Kidney (tissue), 22 donors: ENCODE measurements at places on chromosomes 5 and 9.

GRCh38 chr5:176863041-176863764 lies 35.9 kb downstream of the HK3 start:
- DNase-seq = peak; percentile 53

GRCh38 chr5:36720688-36721087 lies 114.3 kb downstream of the SLC1A3 start:
- no peak for DNase-seq

DNA sequence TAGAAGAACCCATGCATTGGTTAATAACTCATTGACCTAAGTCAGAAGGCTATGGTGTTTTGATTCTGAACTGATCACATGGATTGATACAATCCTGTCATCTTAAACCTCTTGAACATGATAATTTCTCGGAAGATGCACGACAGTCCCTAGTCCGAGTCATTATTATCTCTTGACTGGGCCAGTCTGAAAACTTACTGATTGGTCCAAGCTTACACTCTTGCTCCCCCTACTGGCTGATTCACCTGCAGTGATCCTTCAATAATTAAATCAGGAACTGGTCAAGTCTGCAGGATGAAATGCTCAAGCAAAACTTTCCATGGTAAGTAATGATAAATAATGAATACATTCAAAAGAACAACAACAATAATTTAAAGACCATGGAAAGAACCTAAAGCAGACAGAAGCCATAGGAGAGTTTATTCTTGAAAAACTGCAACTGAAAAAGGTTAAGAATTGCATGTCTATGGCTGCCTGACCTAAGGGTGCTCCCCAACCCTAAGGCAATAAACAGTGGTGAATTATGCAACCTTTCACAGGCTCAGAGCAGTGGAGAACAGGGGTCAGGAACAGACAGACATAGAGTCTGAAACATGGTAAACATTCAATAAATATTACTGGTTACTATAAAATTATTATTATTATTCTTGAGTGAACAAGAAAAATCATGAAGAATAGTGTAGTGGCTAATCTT lies 79.3 kb downstream of the BRINP1 start:
- no peak for DNase-seq

GRCh38 chr5:142807372-142807911 lies 37.3 kb downstream of the ARHGAP26 start:
- no peak for DNase-seq

DNA sequence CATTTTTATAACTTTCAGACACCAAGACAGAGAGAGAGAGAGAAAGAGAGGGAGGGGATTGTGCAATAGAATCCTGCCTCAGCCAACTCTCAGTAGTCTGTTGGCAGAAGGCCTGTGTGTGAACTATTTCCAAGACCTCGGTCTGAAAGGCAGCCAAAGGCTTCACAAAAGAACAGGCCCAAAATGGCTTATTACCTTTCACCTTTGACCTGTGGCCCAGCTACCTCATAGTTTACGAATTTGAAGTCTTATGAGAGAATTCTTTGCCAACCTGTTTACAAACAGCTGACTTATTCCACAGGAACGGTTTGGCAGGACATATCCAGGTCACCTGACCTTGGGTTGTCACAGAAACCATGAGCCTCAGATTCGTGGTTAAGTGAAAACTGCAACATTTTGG lies 48.6 kb downstream of the NR2F1-AS1 start:
- peak; percentile 48 for DNase-seq

DNA sequence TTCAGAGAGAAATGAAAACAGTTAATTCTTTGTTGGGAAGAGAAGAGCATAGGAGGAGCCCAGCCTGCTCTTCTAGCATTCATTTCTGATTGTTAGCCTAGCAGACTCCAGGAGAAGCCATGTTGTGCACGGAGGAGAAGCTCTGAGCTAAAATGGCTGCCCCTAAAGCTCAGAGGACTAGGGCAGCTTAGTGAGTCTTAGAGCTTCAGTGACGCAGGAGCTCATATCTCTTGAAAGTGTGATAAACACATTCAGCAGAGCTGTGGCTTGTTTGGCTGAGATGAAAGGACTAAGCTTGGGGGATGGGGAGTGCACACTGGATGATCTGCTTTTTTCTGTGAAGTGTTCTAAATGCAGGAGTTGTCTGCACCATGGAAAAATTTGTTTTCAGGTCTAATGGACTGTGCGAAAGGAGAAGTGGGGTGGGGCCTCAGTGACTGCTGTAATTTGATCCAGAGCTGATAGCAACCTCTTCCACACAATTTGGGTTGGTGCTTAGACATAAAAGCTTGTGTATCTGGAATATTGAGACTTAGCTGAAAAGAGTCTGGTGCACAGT lies 58.5 kb downstream of the ZNF462 start:
- peak; percentile 56 for DNase-seq

DNA sequence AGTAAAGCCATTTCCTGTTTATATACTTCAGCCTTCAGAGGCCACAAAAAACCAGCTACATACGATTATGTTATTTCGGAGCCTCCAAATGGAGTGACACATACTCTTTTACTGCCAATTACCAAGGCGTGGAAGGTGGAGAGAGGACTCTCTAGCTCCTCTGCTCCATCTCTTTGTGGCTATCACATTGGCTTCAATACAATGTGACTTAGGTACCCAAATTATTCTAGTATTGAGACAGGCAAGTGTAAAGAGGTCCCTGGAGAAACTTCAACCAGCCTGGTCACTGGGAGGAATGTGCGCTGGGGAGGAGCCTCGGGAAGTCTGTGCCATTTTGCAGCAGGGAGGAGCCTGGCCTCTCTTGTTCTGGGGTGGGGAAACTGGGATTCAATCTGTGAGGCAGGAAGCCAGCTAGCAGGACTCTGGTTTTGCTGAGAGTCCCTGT lies 85.8 kb upstream of the TAS2R1 start:
- peak; percentile 14 for DNase-seq

- DNase-seq = no peak
Observed at GRCh38 chr5:157549283-157549629, 26.3 kb downstream of the ADAM19 start.

DNA sequence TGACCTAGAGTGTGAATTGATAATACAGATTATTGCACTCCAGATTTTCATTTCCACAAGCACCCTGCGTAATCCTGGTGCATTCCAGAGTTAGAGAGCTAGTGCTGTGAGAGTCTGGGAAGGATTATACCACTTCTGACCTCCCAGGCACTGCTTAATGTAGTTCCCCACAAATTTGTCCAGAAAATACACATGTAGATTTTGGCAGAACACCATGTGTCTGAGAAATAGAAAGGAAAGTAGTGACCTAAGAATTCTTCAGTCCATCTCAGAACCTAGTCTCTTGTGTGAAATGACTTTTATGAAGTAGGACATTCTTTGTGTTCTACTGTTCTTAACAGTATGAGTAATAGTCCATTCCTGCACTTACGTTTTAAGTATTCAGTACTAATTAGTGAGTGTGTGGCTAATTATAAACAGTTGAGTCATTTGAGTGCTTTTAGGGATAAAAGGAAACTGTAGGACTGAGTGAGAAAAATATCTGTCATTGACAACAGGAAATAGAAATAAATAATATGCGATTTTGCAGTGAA lies 27.8 kb upstream of the PTPDC1 start:
- DNase-seq = no peak

GRCh38 chr5:96896276-96896675 lies 20.0 kb downstream of the ERAP2 start:
- DNase-seq = no peak

DNA sequence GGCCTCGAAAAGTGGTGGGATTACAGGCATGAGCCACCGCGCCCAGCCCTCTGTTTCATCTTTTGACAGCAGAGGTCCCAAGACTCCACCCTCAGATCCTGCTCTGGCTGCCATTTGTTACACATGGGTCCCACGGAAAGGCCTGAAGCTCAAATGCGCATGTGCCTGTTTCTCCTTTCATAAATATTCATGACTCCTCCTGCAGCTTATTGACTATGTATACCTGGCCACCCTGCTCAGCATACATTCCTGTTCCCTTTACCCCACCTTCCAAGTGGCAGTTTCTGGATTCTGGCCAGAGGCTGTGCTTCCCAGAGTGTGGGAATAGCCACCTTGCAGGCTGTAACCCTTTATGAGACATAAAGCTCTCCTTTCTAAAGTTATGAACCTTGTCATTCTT lies 46.5 kb downstream of the AUH start:
- peak; percentile 31 for DNase-seq

DNA sequence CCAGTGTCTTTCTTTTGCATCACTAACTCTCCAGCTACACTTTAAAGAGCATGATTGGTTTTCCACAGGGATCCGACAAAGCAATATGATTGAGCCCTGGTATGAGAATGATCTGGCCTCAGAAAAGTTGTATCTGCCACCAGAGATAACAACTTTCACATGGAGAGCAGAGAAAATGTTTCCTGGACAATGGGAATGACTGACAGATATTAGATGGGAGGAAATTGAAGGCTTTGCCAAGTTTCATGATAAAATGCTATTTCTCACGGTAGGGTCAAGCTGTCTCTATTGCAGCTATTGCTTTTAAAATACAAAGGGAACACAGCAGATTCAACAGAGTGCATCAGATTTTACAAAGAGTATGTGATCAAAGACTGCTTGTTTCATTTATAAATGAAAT lies 56.4 kb upstream of the GLIS3 start:
- DNase-seq = no peak
